A172 (cell line): ENCODE measurements at places on chromosomes 11 and 22. TPM values are rescaled to one million over a fixed set of nuclear protein-coding genes. Genes with fewer than 3 reads are reported as not detected.

The OR52K2 gene
- not detected in 2 replicates for total RNA-seq

The STIM1 gene
- 23.6 and 27.1 TPM in 2 replicates for total RNA-seq

The ADM2 gene
- not detected in 2 replicates for total RNA-seq

The TMEM179B gene
- 32.3 and 51.8 TPM in 2 replicates for total RNA-seq

The C11orf16 gene
- total RNA-seq: 0.31 TPM in 1 of 2 replicates, not detected in the other

The MGAT3 gene
- total RNA-seq: 1.3 and 3.1 TPM in 2 replicates

The TEX12 gene
- not detected in 2 replicates for total RNA-seq

DNA sequence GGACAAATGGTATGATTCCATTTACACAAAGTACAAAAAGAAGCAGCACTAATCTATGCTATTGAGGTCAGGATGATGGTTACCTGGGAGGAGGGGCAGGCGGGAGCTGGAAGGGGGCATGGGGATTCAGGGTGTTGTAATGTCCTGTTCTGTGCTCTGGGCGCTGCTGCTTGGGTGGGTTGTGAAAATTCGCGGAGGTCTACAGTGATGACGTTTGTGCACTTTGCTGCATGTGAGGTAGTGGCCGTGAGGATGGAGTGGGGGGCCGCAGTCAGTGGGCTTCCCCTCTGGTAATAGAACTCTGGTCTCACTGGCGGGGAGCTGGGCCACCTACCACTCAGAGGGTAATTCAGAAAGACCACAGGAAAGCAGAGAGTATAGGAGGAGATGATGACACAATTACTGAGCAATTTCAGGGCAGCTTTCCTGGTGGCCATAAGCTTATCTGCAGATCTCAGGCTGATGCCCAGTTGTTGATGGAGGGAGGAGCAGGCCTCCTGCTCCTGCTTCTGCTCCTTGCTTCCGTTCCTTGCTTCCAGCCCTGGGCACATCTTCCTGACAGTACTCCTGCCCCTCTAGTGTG lies 121.5 kb downstream of the CEP164 start:
- DNase-seq: peak; percentile 35

- DNase-seq: no peak
Observed at GRCh38 chr11:82523141-82523540, 210.5 kb downstream of the FAM181B start.

DNA sequence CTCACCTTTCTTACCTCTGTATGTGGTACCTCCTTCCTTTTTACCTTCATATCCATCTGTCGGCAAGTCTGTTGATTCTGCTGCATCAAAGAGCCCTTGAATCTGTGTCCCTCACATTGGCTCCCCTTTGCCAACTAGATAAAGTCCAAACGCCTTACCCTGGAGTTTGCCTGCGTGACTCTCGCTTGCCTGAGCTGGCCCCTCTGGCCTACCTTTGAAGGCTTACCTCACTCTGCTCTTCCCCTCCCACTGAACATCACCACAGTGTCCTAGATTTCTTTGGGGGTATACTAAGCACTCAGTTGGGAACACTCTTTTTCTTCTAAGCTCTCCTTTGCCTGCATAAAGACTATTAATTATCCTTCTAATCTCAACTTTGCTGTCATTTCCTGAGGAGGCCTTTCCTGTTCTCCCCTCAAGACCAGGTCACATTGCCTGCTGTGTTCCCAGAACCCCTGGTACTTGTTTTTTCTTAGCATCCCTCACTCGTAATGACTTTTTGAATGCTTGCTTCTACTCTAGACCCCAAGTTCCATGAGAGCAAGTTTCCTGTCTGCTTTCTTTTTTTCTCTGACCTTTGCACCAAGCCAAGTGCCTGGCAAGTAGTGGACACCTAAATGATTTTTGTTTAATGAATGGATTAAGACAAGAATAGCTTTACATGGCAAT lies 67.8 kb upstream of the ADORA2A start:
- DNase-seq: no peak

DNA sequence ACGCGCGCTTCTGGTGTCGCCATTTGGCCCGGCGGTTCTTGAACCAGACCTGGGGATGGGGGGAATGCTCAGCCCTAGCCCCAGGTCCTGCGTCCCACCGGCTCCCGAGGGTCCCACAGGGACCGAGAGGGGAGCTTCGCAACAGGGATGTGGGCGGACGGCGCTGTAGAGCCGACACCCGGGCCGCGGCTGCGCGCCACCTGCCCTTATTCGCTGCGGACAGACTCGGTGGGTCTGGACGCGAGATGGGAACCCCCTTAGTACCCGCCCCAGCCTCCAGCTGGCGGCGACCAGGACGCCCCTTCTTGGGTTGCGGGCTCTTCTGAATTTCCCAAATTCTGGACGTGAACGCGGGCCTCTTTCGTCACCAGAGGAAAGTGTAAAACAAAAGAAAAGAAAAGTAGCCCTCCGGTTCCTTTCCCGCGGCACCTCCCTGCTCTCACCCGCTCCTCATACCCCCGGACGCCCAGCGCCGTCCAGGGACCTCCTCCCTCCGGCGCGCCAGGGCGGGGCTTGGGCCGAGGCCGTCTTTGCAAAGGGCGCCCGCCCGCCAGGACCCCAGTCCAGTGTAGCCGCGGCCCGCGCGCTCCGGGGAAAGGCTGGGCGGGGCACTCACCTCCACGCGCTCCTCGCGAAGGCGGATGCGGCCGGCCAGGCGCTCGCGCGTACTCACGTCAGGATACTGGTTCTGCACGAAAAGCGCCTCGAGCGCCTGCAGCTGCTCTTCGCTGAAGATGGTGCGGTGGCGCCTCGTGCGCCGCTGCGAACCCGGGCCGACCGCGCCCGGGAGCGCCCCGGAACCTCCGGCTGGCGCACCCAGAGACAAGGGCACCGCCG lies 827 bp downstream of the GSC2 start:
- DNase-seq: no peak

DNA sequence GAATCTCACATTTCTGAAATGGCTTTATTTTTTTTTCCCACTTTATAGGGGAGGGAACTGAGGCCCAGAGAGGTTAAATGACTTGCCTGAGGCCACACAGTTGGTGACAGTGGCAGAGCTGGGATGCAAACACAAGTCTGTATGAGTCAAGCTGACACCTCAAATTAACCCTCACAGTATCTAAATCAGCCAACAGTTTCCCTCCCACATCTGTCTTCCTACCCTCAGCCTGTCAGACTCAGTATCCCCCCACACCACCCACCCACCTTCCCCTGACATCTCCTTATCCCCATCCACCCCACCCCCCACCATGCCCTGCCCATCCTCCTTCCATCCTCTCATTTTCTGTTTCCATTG lies 95.2 kb downstream of the TP53I11 start:
- no peak for DNase-seq

- DNase-seq: no peak
Observed at GRCh38 chr22:19530751-19531150, 6.5 kb upstream of the CLDN5 start.
